ENCODE measurements at places on chromosomes 5 and 9. TPM values are rescaled to one million over a fixed set of nuclear protein-coding genes. Genes with fewer than 3 reads are reported as not detected.

DNA sequence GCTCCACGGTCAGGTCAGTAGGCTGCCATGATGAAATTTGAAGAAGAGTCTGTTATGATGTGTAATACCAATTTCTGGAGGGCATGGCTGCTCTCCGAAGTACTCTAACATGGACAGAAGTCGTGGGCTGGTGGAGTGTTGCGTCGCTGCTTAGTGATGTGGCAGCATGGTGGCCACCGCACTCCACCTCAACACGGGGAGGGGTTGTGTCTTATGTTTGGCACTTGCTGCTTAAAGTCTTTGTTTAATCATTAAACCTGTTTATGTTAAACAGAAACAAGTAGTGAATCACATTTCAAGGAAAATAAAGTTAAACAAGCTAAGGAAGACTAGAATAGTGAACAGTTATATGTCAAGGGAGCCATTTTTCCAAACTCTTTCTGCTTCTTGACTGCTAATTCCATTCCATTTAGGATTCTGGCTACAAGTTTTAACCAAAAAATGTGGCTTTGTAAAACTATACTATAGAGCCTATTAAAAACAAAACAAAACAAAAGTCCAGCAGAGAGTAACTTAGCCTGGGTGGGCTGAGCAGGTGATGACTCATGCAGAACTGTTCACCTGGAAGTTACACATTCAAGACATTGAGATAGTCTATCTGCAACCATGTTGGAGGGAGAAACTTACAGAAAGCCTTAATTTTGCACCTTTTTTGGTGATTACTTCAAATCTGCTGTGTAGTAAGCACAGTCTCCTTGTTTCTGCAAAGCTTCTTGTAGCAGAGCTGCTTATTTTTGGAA is 9.5 kb downstream of the HABP4 start:
- DNase-seq, result no peak

OBP2B gene
- total RNA-seq, result not detected

GRCh38 chr5:88488130-88488529 is 219.5 kb upstream of the TMEM161B start:
- no peak for DNase-seq

DNA sequence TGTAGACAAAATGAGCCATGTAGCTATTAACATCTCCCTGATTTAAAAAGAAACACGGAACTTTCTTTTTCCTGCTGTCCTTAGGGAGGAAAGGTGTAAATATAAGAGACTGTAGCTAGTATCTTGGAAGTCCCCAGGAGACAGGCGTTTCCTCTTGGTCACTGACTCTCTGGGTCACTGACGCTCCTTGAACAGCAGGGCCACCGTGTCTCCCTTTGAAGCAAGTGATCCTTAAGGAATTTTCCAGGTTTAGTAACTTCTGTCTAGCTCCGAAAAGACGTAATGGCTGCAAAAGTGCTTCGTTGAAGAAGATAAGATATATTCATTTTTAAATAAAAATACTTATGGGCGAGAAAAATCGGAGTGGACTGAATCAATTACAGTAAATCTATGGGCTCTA is 745 bp upstream of the CLTA start:
- DNase-seq, result no peak

DNA sequence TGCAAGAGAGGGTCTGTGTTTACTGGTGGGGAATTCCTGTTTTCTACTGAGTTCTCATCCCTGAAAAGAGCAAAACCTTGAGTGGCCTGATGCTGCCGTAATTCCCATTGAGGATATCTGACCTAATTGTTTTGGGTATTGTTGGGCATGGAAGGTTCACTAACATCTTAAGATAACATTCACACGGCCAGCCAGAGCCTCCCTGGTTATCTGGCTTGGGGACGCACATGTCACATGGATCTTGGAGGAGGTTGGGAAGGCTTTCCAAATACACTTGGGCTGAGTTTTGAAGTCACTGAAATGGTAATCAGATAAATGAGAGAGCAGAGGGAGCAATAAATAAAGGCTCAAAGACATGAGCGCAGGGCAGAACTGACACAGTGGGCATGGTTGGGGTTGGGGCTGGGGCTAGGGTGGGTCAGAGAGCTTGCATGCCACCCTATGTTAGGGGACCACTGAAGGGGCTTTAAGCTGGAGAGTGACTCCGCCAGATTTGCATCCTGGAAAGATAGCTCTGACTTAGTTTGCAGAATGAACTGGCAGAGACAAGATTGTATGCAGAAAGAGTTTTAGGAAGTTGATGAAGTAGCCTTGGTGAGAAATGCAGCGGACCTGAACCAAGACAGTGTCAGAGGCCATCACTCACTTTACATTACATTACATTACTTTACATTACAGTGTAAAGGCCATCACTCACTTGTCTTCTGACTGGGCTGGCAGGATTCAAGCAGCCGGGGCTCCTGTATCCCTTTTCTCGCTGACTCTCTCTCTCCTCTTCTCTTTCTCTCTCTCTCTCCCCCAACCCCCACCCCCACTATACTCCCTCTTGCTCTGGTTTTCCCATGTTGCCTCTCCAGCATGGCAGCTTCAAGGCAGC is 24.2 kb downstream of the SLC1A1 start:
- no peak for DNase-seq

SCGB3A2 gene
- not detected for total RNA-seq

GRCh38 chr9:17075758-17076485 is 58.9 kb upstream of the CNTLN start:
- no peak for DNase-seq

GRCh38 chr9:107235765-107236442 is 47.2 kb upstream of the RAD23B start:
- no peak for DNase-seq

DNA sequence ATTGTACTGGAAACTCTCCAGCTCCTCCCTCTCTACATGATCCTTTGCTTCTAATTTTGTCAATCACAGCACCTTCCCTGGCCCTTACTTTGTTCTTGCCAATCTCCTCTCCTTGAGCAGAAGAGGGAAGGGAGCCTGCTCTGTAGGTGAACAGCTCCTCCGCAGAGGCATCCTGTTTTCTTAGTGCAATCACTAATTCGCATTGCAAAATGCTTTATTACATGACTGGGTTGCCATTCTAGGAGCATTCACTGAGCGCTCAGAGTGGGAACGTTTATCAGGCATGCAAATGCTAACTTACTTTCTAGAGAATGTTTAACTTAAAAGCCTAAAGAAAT is 416 bp upstream of the SNX18 start:
- no peak for DNase-seq

DNA sequence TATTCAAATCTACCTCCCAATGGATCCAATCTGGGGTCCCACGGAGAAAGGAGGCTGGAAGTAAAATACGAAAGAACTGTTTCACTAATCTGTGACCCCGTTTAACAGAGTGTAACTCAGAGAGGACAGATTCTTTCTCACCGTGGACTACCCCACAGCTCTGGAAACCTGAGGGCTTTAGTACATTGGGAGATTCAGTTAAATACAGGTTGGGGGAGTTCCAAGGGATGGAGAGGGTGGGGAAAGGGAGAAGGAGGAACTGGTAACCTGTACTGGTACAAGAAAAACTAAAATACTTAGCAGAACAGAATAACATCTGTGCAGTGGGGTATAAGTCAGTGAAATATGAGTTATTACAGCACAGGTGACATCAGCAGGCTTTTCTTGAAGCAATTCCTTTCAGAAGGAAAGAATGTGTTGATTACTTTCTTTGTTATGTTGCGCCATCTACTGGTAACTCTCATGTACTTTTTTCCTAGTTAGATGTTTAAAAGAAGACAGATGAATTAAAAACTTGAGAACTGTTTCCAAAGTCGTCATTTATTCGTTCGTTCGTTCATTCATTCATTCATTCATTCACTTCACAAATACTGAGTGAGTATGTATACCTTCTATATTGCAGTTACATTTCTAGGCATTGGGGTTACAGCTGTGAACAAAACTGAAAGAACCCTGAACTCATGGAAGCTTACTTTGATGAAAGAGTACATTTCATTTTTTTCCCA is 30.0 kb upstream of the STOM start:
- DNase-seq, result peak; percentile 74

Data from lung microvascular endothelial cell (primary cell).